Neural progenitor cell (in vitro differentiated cells): ENCODE measurements at places on chromosomes 7 and 10.
A peak's percentile ranks its signal among the peaks of the same experiment; 100 is the strongest.

GRCh38 chr7:129951226-129952085, 1.3 kb downstream of the UBE2H start:
- DNase-seq = peak; percentile 47

DNA sequence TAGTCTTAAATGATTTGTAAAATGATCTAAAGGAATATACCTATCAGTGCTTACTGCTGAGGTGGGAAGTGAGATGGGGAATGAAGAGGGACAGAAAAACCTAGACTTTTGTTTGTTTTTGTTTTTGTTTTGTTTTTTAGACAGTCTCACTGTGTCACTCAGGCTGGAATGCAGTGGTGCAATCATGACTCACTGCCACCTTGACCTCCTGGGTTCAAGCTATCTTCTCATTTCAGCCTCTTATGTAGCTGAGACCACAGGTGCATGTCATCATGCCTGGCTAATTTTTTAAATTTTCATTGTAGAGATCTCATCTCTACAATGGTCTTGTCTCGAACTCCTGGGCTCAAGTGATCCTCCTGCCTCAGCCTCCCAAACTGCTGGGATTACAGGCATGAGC, 116.4 kb upstream of the SEM1 start:
- no peak for DNase-seq

- DNase-seq = no peak
Measured at GRCh38 chr7:112462236-112462635, 12.0 kb downstream of the IFRD1 start.

GRCh38 chr7:5495581-5496375, 72.1 kb upstream of the TNRC18 start:
- no peak for DNase-seq

DNA sequence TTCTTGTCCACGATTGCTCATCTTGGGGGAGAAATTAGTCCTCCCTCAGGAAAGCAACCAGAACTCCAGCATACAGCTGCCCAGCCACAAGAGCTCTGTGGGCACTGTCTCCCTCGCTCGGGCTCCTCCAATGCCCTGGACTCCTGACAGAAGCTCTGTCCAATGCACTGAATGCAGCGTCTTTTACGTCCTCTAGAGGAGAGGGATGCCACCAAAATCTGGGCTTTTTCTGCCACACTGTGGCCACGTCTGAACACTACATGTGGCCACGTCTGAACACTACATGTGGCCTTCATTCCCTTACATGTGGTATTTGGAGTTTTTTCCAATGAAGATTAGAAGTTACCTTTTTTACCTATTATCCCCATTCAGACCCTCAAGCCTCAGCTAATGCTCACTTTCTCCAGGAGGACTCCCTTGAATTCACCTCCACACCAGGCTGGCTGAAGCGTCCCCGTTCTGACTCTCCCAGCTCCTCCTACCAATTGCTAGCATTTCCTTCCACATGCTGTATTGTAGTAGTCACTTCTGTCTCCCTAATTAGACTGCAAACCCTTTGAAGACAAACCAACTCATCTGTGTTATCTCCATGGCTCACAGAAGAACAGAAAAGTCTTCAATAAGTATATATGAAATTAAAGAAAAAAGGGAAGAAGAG, 134.3 kb upstream of the PDE1C start:
- peak; percentile 89 for DNase-seq

- no peak for DNase-seq
Measured at GRCh38 chr7:129489491-129489890, 12.8 kb upstream of the SMKR1 start.
